Fibroblast of skin of right quadriceps (primary cell): ENCODE measurements at places on chromosomes 5 and 9.

- DNase-seq, result no peak
Measured at GRCh38 chr5:77871946-77872345, 95.8 kb upstream of the TBCA start.

DNA sequence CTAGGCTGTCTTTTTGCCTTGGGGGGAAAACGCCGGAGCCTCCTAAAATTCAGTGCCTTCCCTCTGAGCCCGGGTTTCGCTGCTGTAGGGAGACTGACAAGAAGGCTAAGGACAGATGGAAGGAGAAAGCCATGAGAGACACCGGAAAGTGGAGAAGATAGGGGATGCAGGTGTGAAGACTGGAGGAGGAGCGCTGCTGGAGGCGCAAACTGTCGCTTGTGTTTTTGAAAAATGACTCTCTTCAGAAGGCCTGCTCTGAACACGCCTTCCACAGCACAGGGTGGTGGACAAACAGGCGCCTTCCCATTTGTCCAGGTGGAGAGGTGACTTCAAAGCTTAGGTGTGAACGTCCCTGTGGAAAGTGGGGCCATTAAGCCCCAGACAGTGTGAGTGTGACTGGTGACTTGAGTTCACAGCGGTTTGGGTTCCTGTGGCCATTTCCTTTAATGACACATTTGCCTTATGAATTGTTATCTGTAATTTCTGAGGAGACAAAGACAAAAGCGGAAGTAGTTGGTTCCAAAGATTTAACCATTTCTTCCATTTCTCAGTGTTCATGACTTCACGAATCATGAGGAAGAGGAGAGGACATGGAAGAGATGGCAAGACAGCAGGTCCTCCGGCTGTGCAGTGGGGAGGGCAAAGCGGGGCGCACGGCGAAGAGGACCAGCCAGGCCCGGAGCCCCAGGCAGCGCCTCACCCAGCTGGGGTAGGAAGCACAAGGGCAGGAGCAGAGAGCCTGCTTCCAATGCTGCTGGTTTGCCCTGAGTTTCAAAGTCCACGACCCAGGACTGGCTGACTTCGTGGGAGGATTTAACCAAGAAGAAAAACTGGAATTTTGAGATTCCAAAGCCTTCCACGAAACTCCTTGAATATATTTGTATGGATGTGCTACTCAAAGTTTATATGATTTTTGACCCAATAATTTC is 27.8 kb upstream of the SEMA4D start:
- no peak for DNase-seq

- no peak for DNase-seq
Measured at GRCh38 chr5:1448511-1449011, 3.3 kb upstream of the SLC6A3 start.

DNA sequence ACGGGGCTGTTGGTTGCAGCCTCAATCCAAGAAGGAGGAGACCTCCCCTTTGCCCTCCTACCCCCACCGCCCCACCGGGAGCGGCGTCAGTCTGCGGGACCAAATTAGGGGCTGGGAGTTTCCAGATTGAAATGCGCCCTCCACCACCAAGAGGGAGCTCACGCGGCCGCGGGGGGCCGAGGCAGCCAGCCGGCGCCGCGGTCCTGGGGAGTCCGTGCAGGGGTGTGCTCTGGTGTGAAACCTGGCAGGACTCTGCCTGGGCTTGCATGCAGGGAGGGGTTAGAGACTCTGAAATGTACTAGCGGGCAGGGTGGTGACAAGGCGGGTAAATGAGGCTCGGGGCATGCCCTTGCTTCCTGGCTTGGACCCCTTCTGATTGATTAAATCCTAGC is 989 bp upstream of the FBN2 start:
- peak; percentile 40 for DNase-seq

DNA sequence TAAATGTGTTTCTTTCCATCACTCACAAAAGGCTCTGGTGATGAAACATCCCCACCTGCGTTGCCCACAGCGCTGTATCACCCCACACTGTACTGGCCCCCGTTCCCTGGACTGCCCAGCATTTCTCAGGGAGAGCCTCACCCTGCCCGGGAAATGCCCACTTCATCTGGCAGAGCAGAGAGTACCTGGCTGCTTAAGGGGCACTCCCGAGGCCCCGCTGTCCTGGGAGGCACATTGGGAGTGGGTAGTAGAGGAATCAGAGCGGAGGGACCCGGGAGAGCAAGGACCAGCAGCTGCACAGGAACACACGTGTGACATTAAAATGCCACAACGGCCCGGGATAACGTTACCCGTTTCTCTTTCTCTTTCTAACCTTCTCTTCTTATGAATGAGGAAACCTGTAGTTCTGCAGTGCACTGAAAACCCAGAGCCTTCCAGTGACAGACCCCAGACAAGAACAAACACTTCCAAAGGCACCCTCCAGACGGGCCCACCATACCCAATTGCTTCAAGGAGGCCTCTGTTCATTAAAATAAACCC is 110.0 kb downstream of the ROR2 start:
- DNase-seq, result no peak

GRCh38 chr5:101136454-101136853 is 233.4 kb upstream of the ST8SIA4 start:
- DNase-seq, result no peak

GRCh38 chr5:79750611-79751510 is 61.2 kb downstream of the CMYA5 start:
- DNase-seq, result no peak

DNA sequence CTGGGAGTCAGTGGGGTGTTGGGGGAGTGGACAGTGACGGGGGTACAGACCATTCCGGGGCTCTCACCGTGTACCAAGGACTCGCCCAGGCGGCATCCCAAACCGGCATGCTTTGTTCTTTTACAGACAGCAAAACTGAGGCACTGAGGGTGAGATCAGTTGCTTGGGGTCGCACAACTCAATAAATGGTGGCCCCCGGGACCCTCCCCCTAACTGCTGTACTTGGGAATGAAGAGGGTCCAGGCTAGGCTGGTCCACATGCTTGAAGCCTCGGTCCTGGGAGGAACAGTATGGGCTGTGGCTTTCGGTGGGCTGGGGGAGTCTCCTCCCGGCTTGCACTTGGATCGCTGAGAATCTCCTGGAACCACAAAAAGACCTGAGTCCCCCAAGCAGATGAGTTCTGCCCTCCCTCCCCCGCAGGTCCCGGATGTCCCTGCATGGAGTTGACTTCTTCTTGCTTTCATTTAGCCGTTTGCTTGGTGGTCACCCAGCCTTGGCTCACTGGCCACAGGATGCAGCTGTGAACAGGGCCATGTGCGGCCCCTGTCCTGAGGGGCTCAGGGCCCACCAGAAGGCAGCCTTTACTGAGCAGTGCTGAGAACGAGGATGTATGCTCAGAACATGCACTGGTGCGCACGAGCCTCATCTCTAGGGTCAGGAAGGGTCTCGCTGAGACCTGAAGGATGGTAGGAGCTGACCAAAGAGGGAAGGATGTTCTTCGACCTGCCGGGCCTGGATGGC is 4.2 kb downstream of the LAMC3 start:
- no peak for DNase-seq

DNA sequence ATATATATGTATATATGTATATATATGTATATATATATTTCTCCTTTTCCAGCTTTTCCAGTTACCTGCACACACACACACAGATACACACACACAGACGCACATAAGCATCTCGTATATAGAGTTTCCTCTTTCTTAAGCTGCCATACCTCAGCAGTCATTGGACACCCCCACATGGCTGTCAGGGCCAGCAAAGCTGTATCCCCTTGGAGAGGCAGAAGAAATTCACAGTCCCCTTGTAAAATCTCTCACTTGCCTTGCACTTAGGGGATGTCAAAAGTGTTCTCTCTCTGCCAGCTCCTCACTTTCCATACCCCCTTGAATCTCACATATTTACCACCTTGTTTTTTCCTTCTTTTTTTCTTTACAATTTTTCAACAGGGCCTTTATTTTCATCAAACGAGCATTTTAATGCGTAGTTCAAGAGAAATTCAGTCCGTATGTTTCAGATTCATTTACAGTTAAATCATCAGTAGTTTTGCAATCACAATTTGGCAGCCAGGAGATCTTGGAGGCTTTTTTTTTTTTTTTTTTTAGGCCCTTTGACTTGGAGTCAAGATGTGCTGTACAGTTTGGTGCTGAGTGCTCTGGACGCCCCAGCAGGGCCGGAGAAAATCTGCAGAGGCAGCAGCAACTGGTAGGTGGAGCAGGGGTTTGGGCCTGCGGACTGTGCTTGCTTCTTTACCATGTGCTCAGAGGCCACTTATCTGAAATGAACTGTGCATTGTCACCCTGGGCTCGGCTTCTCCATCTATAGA is 244.9 kb upstream of the KLF4 start:
- peak; percentile 93 for DNase-seq

GRCh38 chr9:128026255-128026772 is 40.8 kb downstream of the NAIF1 start:
- DNase-seq, result no peak

- no peak for DNase-seq
Measured at GRCh38 chr9:92657296-92658094, 12.4 kb downstream of the IPPK start.

GRCh38 chr5:160197341-160198144 is 31.8 kb upstream of the FABP6 start:
- DNase-seq, result peak; percentile 91

DNA sequence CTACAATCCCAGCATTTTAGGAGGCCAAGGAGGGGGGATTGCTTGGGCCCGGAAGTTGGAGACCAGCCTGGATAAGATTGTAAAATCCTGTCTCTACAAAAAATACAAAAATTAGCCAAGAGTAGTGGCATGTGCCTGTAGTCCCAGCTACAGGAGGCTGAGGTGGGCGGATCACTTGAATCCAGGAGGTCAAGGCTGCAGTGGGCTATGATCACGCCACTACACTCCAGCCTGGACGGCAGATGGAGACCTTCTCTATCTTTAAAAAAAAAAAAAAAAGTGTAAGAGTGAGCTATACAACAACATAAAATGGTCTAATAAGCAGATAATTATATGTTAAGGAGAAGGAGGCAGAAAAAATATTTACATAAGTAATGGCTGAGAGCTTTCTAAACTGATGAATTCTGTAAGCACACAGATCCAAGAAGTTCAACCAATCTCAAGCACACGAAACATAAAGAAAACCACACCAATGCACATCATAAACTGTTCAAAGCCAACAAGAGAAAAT is 23.0 kb downstream of the CDC14B start:
- no peak for DNase-seq

DNA sequence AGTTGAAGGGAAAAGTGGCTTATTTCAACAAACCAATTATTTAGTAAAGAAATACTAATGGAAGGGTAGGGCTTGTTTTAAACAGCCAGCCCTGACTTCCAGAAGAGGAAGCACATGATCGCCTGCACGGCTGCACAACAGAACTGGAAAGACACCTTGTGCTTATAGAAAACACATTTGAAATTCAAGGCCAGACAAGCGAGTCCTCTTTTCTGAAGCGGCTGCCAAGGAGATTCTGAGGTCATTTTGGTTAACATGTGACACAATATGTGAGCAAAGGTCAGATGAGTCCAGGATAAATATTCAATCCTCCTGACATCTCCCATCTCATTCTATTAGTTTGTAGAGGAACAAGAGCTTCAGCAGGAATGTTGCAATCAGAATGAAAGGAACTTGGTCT is 461.4 kb upstream of the ST8SIA4 start:
- DNase-seq, result peak; percentile 3

- no peak for DNase-seq
Measured at GRCh38 chr5:65102371-65102975, 333.7 kb downstream of the CWC27 start.

DNA sequence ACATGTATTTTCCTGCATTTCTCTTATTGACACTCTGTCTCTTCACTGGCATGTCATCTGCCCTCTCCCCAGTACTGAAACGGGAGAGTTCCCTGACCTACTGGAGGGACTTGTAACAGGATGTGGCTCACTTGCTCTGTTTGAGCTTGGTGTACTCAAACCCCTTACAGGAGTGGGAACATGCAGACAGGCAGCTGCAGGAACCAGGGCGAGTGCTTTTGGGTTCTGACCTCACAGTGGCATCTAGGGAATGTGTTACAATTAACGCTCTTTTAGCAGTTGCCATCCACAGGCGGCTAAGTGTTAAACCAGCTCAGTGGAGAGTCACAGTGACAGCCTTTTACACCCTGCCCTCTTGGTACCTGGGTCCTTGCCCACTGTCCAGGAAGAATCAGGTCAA is 300.3 kb upstream of the GRAMD2B start:
- DNase-seq, result no peak

DNA sequence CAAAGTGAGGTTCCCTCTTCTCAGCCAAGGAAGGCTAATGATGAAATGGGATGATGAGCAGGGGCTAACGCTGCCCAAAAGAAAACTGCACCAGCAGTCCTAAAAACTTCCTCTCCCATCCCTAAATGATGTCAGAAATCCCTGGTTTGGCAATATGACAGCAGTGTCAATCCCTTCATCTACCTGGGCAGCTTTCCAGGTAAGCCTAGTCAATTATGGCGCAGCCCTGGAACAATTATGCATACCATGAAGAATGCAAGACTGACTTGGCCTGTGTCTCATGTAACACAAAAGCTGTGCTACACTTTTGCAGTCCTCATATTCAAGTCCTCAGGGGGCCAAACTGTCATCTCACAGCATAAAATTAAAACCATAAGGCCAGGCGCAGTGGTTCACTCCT is 7.0 kb downstream of the DMGDH start:
- no peak for DNase-seq

DNA sequence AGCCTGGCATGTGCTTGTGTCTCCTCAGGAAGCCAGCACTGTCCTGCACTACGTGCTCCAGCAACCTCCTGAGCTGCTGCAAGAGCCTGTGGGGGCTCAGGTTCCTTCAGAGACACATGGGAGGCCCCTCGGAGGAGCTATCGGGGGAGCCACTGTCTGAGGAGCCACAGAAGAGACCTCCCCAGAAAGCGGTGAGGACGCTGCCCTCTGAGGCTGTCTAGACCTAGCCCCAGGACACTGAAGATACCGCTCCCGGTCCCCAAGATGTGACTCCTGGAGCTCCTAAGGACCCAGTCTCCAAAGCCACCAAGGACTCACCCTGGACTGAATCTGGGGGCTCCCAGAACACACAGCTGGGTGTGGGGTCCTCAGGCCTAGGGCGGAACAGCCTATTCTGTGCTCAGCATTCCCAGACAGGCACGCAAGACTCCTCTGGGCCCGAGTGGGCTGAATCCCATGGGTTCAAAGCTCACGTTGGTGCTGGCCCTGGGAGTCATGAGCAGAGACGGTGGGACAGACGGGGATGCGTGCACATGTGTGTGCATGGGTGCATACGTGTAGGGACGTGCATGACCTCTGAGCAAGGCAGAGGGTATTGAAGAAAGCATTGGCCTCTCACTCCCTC is 50.0 kb downstream of the HRH2 start:
- DNase-seq, result no peak

GRCh38 chr5:62829604-62829986 is 251.0 kb downstream of the LRRC70 start:
- DNase-seq, result no peak

- DNase-seq, result no peak
Measured at GRCh38 chr9:72775570-72775969, 177.3 kb downstream of the ALDH1A1 start.

GRCh38 chr5:58787987-58788386 is 205.1 kb downstream of the RAB3C start:
- no peak for DNase-seq

GRCh38 chr5:132369007-132369473 is 470 bp upstream of the SLC22A5 start:
- no peak for DNase-seq

DNA sequence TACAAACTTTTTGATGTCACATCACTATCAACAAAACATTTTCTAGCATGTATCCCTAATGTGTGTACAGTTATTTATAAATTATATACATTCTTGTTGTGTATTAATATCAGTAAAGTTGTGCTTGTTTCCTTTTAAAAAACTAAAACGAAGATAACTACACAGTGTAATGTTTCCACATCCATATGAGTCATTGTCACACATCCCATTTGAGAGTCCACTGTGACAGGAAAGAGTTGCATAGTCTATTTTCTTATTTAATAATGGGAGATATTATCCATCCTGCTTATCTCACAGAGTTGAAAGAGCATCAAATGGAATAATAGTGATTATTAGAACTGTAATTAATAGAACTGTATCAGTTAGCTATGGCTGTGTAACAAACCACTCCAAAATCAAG is 434.0 kb upstream of the CLINT1 start:
- no peak for DNase-seq
